ENCODE measurements at places on chromosomes 3 and 15.

DNA sequence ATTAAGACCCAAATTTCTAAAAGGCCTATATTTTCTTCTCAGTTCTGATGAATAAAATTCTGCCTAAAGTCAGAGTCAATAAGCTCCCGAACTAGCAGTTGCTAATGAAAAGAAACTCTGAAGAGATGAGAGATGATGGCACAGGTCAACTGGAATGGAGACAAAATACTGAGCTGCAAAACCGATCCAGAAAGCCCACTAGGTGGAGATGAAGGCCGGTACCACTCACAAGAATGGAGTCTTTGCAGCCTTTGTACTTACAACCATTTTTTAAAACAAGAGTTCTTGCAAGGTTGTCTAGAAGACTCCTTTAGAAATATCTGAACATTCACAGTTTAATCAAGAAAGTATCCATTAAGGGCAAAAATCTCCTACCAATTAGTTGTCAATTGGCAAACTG is 119.9 kb upstream of the TJP1 start:
- no peak for DNase-seq

- no peak for DNase-seq
Observed at GRCh38 chr15:79677241-79677640, 219.6 kb downstream of the MTHFS start.

DNA sequence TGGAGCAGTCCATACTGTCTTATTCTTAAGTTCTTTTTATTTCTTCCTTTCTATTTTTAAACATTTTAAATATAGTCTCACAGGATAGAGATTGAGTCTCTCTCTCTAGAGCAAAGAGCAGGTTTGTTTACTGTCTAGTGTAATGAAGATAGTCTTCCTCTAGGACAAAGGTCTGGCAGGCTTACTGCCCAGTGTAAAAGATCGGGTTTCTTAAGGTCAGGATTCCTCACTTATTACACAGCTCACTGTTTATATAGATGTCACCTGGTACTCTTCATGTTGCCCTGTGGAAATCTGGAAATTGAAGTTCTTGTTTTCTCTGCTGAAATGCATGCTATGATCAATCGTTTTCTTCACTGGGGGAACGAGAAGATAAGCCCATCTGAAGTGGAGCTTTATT is 76.0 kb downstream of the ZBBX start:
- no peak for DNase-seq

DNA sequence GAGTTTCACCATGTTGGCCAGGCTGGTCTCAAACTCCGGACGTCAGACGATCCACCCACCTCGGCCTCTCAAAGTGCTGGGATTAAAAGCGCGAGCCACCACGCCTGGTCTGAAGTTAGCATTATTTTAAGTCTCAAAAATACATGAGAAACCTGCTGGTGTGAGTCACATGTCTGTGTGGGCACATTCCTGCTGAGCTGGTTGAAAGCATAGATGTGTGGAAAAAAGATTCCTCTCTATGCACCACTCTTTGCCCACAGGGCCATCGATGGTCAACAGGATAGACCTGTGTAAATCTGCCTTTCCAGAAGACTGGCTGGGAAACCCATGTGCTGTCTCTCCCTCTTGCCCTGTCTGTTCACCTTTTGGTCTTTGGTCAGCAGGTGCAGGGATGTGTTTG is 63.5 kb downstream of the CHRD start:
- no peak for DNase-seq

- DNase-seq = no peak
Observed at GRCh38 chr3:114454551-114455251, 160.9 kb downstream of the TIGIT start.

GRCh38 chr15:31212326-31213080 is 111.0 kb upstream of the TRPM1 start:
- DNase-seq = no peak

GRCh38 chr3:105837143-105837740 is 31.6 kb downstream of the CBLB start:
- DNase-seq = no peak

- DNase-seq = no peak
Observed at GRCh38 chr3:197339841-197340520, 41.6 kb upstream of the DLG1 start.

DNA sequence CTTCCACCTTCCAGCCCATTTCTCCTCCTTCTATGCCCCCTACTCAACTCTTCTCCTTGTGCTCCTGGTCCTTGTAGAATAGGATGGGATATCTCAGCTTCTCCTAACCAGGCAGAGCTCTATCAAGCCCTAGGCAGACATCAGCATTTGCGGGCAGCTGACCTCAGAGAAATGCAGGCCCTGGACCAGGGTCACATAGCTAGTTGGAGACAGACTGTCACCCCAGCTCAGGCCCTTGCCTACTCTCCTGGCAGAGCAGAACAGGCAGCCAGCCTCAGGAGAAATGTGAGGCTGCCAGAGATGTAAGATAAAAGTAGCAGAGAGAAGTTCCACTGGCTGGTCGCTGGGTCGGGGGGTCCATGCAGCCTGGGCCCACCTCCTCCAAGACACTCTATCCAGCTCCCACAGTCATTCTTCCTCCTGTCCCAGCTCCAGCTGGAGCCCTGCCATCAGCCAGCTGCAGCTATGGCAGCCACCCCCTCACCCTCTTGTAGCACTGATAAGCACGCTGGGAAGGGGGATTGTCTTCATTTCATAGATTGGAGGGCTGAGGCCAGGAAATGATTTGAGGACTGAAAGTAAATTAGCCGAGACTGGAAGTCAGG is 4.0 kb downstream of the CYP8B1 start:
- no peak for DNase-seq

GRCh38 chr3:64916937-64917336 is 229.1 kb upstream of the ADAMTS9 start:
- DNase-seq = no peak

- no peak for DNase-seq
Observed at GRCh38 chr3:146468234-146468633, 1.1 kb downstream of the PLSCR2 start.

DNA sequence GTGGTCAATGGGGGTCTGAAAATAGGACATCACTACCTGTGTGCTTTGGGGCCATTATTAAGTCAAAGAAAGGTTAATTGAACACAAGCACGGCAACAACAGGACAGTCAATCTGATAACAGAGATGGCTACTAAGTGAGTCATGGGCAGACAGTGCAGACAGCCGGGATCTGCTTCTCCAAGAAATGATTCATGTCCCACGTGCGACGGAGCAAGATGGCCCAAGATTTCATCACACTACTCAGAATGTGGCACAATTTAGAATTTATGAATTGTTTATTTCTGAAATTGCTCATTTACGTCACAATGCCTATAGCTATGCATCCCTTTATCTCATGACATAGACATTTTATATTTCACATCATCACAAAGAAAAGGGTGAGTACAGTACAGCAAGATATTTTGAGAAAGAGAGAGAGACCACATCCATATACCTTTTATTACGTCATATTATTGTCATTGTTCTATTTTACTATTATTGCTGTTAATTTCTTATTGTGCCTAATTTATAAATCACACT is 770.6 kb upstream of the NR2F2 start:
- no peak for DNase-seq

DNA sequence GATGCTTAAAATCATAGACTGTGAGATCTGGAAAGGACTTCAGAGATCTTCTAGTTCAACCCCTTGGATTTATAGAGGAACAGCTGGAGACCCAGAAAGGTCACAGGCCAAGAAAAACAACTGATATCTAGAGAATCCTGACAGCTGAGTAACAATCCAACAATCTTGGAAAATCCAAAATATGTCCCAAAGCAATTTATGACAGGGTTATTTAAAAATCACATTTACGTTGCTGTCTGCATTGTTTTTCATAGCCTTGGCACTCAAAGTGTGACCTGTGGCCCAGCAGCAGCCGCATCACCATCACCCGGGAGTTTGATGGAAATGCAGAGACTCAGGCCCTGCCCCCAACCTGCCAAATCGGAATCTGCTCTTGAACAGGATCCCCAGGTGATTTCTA is 78.8 kb downstream of the FBN1 start:
- no peak for DNase-seq

DNA sequence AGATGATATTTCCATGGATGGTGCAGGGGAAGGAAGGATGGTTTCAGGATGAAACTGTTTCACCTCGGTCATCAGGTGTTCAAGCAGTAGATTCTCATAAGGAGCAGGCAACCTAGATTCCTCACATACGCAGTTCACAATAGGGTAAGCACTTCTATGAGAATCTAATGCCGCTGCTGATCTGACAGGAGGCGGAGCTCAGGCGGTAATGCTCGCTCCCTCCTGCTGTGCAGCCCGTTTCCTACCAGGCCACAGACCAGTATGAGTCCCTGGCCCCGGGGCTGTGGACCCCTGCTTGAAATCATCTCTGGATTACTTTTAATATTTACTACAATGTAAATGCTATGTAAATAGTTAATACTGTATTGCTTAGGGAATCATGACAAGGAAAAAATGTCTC is 241.8 kb downstream of the ROBO2 start:
- DNase-seq = no peak

- no peak for DNase-seq
Observed at GRCh38 chr15:39852250-39852649, 67.8 kb downstream of the GPR176 start.

DNA sequence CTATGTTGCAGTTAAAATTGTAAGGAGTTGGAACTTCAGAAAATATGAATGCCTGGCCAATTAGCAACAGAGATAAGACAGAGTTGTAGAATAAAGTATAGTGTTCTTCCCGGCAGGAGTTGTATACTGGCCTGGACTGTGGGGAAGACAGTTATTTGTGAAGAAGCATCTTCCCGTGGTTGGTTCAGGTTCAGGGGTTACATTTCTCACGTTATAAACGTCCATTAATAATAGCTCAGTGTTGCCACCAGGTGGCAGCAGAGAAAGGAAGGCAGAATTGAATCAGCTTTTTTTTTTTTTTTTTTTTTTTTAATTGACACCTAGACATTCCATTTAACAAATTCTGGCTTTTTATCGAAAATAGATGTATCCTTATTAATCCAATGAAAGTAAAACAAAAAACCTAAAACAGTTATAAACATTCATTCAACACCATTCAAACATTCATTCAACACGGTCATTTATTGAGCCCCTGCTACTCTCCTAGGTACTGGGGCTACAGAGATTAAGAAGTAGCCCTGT is 66.4 kb upstream of the NR2E3 start:
- peak; percentile 63 for DNase-seq

- no peak for DNase-seq
Observed at GRCh38 chr3:185558395-185558794, 6.0 kb upstream of the LIPH start.

DNA sequence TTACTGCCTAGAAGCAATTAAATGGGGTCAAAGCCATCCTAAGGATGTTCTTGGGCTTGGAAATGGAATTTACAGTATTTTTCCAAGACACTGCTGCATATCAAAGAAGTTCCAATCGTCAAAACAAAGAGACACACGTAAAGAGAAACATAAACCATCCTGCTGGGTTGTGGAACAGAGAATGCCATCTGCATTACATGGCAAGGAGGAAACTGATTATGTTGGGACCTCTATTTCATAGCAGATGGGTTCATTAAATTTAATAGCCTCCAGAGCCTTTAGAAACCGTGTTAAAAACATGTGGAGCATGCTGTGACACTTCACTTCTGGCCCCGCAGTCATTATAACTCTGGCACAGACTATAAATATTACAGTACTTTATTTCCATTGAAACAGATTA is 154.6 kb downstream of the LRTM1 start:
- no peak for DNase-seq
